Bone marrow (tissue), 2 donors: ENCODE measurements at places on chromosomes 12 and 14.

DNA sequence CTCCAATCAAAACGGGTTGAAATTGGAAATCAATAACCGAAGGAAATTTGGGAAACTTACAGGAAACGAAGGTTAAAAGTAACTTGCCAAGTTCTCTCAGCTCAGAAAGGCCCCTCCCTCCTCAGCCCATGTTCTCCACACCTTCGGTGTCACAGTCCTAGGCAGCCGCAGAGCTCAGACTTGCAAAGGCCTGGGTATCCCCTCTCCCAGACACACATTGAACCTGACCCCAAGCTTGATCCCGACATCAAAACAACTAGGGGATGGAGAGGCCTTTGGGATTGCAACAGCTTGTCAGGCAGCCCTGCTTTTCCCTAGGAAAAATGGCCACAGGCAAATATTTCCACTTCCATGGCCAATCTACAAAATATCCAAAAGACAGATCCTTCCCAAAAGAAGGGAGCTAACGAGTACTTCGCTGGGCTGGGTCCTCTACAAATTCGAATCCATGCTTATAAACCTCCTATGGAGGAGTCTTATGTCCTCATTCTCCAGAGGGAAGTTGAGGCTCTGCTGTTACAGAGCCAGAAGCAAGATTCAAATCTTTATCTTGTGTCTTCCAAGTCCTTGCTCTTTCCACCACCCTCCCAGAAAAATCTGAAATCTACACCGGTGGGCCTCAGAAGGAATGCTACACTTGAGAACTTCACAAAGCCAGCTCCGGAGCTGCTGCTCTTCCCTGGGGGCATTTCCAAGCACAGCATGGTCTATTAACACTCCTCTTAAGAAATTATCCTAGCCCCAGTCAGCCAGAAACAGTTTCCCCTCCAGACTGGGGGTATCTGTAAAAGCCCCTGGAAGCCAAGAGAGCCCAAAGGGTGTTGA, 35.7 kb upstream of the PNMA1 start:
- DNase-seq: no peak

DNA sequence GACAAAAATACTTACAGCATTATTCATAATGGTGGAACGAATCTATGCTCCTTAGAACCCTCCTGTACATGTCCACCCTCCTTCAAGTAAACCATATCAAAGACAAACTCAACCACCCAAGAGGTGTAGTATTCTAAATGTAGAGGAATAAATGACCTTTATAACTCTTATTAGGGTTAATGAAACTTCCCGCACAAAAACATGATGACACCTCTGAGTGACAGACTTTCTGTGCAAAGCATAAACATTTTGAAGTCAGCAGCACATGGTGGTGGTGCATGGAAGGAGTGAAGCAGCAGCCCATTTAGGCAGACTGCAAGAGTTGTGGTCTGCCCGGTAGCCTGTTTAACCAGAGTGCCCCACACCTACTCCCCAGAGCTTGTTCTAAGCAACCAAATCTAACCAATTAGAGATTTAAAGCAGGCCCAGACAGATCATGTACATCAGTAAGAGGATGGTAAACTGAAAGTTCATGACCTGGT, 615 bp upstream of the ASB8 start:
- DNase-seq: no peak

DNA sequence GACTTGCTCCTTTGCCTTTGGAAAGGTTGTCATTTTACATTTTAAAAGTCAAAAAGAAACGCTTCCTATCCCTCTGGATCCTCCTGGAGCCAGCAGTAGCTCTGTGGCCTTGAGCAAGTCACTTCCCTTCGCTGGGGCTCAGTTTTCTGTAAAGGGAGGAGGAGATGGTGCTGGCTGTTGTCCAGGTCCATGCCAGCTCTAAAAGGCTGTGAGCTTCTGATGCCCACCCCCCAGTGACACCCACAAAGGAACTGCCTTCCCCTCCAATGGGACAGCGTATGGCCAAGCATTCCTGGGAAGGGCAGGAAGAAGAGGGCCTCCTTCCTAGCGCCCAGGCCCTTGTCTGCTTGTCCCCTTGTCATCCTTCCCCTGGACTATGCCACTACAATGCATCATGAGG, 81.5 kb downstream of the NTF3 start:
- DNase-seq: no peak

- DNase-seq: no peak
Measured at GRCh38 chr12:132341318-132342050, 12.1 kb upstream of the GALNT9 start.

- no peak for DNase-seq
Measured at GRCh38 chr14:32259368-32260013, 56.4 kb upstream of the RNU6-8 start.
